ENCODE measurements at places on chromosomes 1 and 21.

- H3K4me1 ChIP-seq = peaks cover 34% of the 10 kb centered on the region
- DNase-seq = no peak
- no peaks in the 10 kb centered on the region for H3K27me3 ChIP-seq
- H3K36me3 ChIP-seq = peaks cover 2% of the 10 kb centered on the region
Observed at GRCh38 chr1:116990612-116991151, 10.9 kb upstream of the CD101 start.

DNA sequence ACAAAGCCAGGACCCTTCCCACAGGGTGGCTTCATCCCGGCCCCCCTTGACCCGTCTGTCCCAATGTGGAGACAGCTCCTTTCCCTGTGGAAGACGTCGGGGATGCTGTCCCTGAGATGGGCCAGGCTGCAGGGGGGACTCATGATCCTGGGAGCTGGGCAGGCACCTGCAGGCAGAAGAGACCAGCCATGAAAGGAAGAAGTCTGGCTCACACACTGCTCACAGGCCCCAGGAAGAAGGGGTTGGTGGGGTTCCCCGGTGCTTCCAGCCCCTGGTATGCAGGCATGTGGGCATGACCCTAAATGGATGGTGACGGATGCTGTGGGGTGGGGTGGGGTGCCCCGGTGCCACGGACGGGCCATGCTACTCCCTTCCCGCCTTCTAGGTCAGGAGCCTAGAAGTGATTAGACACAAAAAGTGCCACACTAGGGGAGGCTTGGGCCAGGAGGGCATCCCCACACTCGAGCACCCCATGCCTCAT is 8.3 kb downstream of the ACTRT2 start:
- no peaks in the 10 kb centered on the region for H3K36me3 ChIP-seq
- no peak overlapping the region for H3K4me3 ChIP-seq
- peaks cover 14% of the 10 kb centered on the region for H3K4me1 ChIP-seq
- no peak overlapping the region for H3K27ac ChIP-seq
- no peak for DNase-seq
- H3K27me3 ChIP-seq = no peaks in the 10 kb centered on the region

DNA sequence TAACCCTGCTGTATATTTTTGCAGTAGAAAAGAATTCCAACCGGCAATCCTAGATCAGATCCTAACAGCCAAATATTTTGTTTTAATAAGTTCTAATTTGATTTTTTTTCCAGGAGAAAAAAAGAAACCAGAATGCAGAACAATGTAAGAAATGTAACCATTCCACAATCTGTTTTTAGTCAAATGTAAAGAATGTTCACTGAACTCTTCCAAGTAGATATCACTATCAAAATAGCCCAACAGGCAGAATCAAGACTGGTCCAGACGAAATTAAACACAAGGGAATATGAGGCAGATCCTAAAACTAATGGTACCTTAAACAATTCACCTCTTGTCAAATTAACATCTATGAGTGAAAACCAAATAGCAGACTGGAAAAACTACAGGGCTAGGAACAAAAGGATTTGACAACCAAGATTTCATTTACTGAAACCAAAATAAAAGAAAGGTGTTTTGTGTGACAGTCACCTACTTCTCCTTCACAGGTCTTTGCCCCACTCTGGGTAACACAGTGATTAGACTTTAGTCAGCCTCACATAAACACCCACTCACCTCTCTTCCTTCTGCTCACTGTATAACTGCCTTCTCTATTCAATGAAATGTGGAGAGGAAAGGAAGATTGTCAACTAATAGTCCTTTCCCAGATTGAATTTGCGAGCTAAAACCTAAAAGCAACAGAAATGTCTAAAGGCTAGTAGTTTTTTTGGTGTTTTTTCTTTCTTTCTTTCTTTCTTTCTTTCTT is 137.9 kb downstream of the FAF1 start:
- H3K36me3 ChIP-seq = no peaks in the 10 kb centered on the region
- peaks cover 2% of the 10 kb centered on the region for H3K4me1 ChIP-seq
- no peak for DNase-seq
- no peak overlapping the region for H3K27ac ChIP-seq

GRCh38 chr1:47661040-47661439 is 223.2 kb downstream of the FOXD2 start:
- H3K27ac ChIP-seq = no peak overlapping the region
- peaks cover 3% of the 10 kb centered on the region for H3K4me1 ChIP-seq
- H3K4me3 ChIP-seq = no peak overlapping the region
- no peaks in the 10 kb centered on the region for H3K36me3 ChIP-seq

- no peak overlapping the region for H3K27ac ChIP-seq
- H3K27me3 ChIP-seq = peaks cover 8% of the 10 kb centered on the region
- no peak overlapping the region for H3K4me3 ChIP-seq
- peaks cover 4% of the 10 kb centered on the region for H3K36me3 ChIP-seq
- DNase-seq = no peak
- H3K4me1 ChIP-seq = peaks cover 5% of the 10 kb centered on the region
Observed at GRCh38 chr21:15686506-15686905, 43.3 kb upstream of the USP25 start.

DNA sequence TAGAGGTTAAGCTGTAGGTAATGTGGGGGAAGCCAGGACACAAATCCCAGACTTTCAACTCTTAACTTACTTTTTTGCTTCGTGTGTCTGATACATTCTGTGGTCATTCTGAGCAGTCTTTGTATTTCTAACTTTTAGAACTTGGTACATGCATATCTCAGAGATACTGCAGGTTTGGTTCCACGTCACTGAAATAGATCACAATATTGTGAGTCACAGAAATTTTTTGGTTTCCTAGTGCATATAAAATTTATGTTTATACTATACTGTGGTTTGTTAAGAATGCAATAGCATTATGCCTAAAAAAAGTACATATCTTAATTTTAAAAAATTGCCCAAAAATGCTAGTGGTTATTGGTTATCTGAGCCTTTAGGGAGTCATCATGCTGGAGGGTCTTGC is 3.2 kb downstream of the URB2 start:
- peaks cover 36% of the 10 kb centered on the region for H3K4me1 ChIP-seq
- H3K27ac ChIP-seq = no peak overlapping the region
- H3K36me3 ChIP-seq = peaks cover 2% of the 10 kb centered on the region
- no peak overlapping the region for H3K4me3 ChIP-seq

GRCh38 chr1:17200756-17201155 is 4.2 kb upstream of the PADI1 start:
- no peak for DNase-seq
- peaks cover 48% of the 10 kb centered on the region for H3K4me1 ChIP-seq
- H3K4me3 ChIP-seq = no peak overlapping the region
- peaks cover 35% of the 10 kb centered on the region for H3K27me3 ChIP-seq
- H3K36me3 ChIP-seq = peaks cover 2% of the 10 kb centered on the region
- H3K27ac ChIP-seq = peak overlapping the region; percentile 92

DNA sequence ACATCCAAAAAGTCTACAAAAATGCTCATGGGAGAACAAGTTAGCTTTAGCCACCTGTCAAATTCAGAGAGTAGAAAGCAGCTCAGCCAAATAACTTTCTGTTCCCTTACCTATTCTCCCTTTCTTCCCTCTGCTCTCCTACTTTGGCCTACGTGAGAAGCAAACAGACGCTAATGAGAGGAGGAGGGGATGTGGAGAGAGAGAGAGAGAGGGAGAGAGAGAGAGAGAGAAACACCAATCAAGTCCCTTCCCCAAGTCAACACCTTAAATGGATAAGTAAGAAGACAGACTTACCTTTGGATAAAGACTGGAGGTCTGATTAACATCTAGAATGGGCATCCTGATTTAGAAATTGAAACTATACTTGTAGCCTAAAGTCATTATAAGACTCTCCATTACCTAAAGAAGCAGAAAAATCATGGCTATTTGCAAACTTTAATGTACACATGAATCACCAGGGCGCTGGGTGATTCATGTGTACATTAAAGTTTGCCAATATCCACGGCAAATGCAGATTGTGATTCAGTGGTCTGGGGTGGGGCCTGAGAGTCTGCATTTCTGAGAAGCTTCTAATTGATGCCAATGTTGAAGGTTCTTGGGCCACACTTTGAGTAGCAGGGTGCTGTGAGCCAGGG is 13.1 kb upstream of the DUSP12 start:
- no peak overlapping the region for H3K27ac ChIP-seq
- H3K27me3 ChIP-seq = peaks cover 10% of the 10 kb centered on the region
- peaks cover 17% of the 10 kb centered on the region for H3K4me1 ChIP-seq
- no peaks in the 10 kb centered on the region for H3K36me3 ChIP-seq
- no peak overlapping the region for H3K4me3 ChIP-seq

- peaks cover 2% of the 10 kb centered on the region for H3K36me3 ChIP-seq
- no peak for DNase-seq
- H3K4me3 ChIP-seq = no peak overlapping the region
- H3K27me3 ChIP-seq = no peaks in the 10 kb centered on the region
- H3K4me1 ChIP-seq = peaks cover 6% of the 10 kb centered on the region
Observed at GRCh38 chr21:29182691-29183092, 52.2 kb downstream of the MAP3K7CL start.

- H3K36me3 ChIP-seq = peaks cover 2% of the 10 kb centered on the region
- no peak overlapping the region for H3K27ac ChIP-seq
- peaks cover 2% of the 10 kb centered on the region for H3K4me1 ChIP-seq
- no peaks in the 10 kb centered on the region for H3K27me3 ChIP-seq
Observed at GRCh38 chr1:111768023-111768422, 12.3 kb downstream of the DDX20 start.

DNA sequence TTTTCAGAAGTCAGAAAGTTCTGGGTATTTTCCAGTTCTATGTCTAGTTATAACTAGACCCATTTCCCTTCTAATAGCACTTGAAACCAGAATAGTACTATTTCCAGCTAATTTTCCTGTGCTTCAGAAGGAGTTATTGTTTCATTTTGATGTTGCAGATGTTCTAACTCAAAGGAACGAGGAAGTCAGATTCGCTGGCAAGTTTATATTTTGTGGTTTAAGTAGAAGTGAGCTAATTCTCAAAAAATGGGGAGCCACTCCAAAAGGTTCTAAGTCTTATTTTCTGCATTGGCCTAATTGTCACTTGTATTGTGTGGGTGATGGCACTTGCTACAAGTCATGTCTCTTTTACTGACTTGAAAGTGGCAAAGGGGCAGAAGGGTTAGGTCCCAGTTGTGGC is 18.1 kb downstream of the CCDC185 start:
- H3K36me3 ChIP-seq = no peaks in the 10 kb centered on the region
- no peaks in the 10 kb centered on the region for H3K4me1 ChIP-seq
- no peak overlapping the region for H3K4me3 ChIP-seq
- DNase-seq = no peak
- H3K27me3 ChIP-seq = peaks cover 10% of the 10 kb centered on the region
- no peak overlapping the region for H3K27ac ChIP-seq

DNA sequence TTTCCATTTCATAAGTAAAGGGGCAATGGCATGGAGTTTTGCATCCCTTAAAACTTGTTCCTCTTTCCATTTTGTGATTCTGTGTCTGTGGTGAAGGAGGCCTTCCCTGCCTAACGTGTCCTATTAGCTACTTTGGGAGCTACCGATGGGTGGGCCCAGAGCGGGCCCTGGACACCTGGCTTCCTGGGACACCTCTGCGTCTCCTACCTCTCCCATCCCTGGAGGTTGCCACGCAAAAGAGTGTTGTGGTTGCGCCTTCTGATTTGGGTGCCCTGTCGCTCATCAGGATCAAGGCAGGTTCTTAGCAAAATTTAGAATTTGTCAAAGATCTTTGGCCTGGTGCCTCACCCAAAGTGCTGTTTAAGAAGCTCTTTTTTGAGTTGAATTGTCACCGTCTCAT is 116.4 kb upstream of the CACNA1E start:
- no peak overlapping the region for H3K27ac ChIP-seq
- no peak overlapping the region for H3K4me3 ChIP-seq
- DNase-seq = no peak
- peaks cover 5% of the 10 kb centered on the region for H3K4me1 ChIP-seq
- H3K27me3 ChIP-seq = no peaks in the 10 kb centered on the region

GRCh38 chr1:237858992-237859391 is 31.7 kb downstream of the ZP4 start:
- H3K4me1 ChIP-seq = peaks cover 2% of the 10 kb centered on the region
- no peak for DNase-seq
- no peaks in the 10 kb centered on the region for H3K27me3 ChIP-seq
- H3K4me3 ChIP-seq = no peak overlapping the region
- peaks cover 2% of the 10 kb centered on the region for H3K36me3 ChIP-seq

- H3K4me1 ChIP-seq = peaks cover 2% of the 10 kb centered on the region
- no peak for DNase-seq
- H3K4me3 ChIP-seq = no peak overlapping the region
- H3K36me3 ChIP-seq = no peaks in the 10 kb centered on the region
- peaks cover 20% of the 10 kb centered on the region for H3K27me3 ChIP-seq
Observed at GRCh38 chr1:61491497-61491896, 233.4 kb downstream of the TM2D1 start.

- peaks cover 46% of the 10 kb centered on the region for H3K27me3 ChIP-seq
- no peak overlapping the region for H3K27ac ChIP-seq
- peaks cover 5% of the 10 kb centered on the region for H3K36me3 ChIP-seq
- H3K4me3 ChIP-seq = peak overlapping the region; percentile 67
- peaks cover 15% of the 10 kb centered on the region for H3K4me1 ChIP-seq
Observed at GRCh38 chr21:41508415-41509144, 622 bp upstream of the TMPRSS2 start.

GRCh38 chr1:2306151-2306978 is 78.2 kb downstream of the SKI start:
- peaks cover 15% of the 10 kb centered on the region for H3K4me1 ChIP-seq
- H3K36me3 ChIP-seq = peaks cover 5% of the 10 kb centered on the region
- no peak for DNase-seq

- H3K36me3 ChIP-seq = peaks cover 2% of the 10 kb centered on the region
- no peak overlapping the region for H3K4me3 ChIP-seq
- no peak overlapping the region for H3K27ac ChIP-seq
- H3K4me1 ChIP-seq = peaks cover 4% of the 10 kb centered on the region
- DNase-seq = no peak
Observed at GRCh38 chr21:46307625-46308024, 16.0 kb downstream of the C21orf58 start.

DNA sequence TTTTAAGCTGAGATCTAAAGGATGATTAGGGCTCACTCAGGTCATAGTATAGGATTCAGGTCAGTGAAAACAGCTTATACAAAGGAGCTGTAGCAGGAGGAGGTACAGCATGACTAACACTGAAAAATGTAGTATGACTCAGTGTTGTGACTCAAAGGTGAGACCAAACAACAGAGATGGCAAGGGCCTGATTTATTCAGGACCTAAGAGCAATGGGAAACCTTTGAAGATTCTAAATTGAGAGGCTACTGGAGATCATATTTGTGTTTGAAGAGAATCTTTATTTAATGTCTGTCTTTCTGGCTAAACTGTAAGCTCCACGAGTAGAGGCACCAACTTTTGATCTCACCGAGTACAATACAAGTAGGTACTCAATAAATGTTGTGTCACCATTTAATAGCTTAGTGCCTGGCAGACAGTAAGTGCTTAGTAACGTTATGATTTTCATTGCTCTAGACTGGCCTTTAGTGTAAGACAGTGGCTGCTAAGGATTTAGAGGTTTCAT is 43.5 kb downstream of the PRKAA2 start:
- H3K36me3 ChIP-seq = no peaks in the 10 kb centered on the region
- H3K4me3 ChIP-seq = no peak overlapping the region
- DNase-seq = no peak
- H3K27ac ChIP-seq = no peak overlapping the region
- H3K4me1 ChIP-seq = no peaks in the 10 kb centered on the region
- no peaks in the 10 kb centered on the region for H3K27me3 ChIP-seq
